GM23248 (cell line): ENCODE measurements at places on chromosomes 7 and 10. TPM values are rescaled to one million over a fixed set of nuclear protein-coding genes. Genes with fewer than 3 reads are reported as not detected.

- H3K27me3 ChIP-seq = no peaks in the 10 kb centered on the region
- 0 out of 2 replicates have a peak, but pooled peaks cover 4% of the 10 kb centered on the region for H3K36me3 ChIP-seq
- peaks cover 46% of the 10 kb centered on the region for H3K4me1 ChIP-seq
- no peak overlapping the region for H3K4me3 ChIP-seq
- no peak overlapping the region for H3K27ac ChIP-seq
Observed at GRCh38 chr10:35445150-35445884, 109.0 kb downstream of the CCNY start.

DNA sequence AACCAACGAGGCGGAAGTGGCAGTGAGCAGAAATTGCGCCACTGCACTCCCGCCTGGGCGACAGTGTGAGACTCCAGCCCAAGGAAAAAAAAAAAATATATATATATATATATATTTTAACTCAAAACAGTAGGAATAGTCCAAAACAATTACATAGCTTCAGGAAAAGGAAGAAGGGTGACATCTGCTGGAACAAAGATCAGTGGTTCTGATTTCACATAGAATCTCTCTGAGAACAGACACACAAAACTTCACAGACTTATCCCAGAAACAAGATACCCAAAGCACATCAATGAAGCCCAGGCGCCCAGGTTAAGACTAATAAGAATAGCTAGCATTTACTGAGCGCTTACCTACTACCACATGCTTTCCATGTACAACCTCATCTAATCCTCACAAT, 45.0 kb downstream of the DNMBP start:
- H3K27me3 ChIP-seq = no peaks in the 10 kb centered on the region
- H3K4me1 ChIP-seq = peaks cover 29% of the 10 kb centered on the region

- H3K27me3 ChIP-seq = no peaks in the 10 kb centered on the region
- no peak overlapping the region for H3K27ac ChIP-seq
- no peak for DNase-seq
- H3K4me3 ChIP-seq = no peak overlapping the region
- no peaks in the 10 kb centered on the region; the same call in 1 of the 2 replicates for H3K4me1 ChIP-seq
- H3K36me3 ChIP-seq = no peaks in the 10 kb centered on the region
Observed at GRCh38 chr10:112039823-112040222, 143.7 kb downstream of the GPAM start.

GRCh38 chr7:117479225-117480054, at the start of gene CFTR:
Gene CFTR (plus strand): TSS chr7:117480025. CDS start chr7:117480095, 70 bp downstream.
- DNase-seq = no peak
- H3K4me3 ChIP-seq = no peak within 1 kb of the TSS
- no peak within 1 kb of the TSS for H3K27ac ChIP-seq
- H3K4me1 ChIP-seq = no peaks in the 10 kb centered on the region; the same call in 1 of the 2 replicates
- H3K36me3 ChIP-seq = no peaks in the 10 kb centered on the region

DNA sequence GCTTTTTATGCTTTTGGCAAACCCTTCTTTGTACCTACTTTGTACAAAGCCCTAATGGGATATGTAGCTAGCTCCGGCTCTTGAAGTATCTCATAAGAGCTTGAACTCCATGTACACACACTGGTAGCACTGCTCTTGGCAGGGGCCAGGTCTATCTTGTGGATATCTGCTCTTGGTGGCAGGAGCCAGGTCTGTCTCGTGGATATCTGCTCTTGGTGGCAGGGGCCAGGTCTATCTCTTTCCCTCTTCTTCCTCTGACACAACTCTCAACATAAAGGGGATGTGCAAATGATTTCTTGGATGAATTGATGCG, 91.9 kb downstream of the WNT2 start:
- DNase-seq = peak; percentile 15
- H3K27ac ChIP-seq = 0 out of 2 replicates have a peak overlapping the region, but pooled peaks have one; percentile 57
- H3K27me3 ChIP-seq = no peaks in the 10 kb centered on the region
- H3K4me3 ChIP-seq = no peak overlapping the region
- peaks cover 21% of the 10 kb centered on the region for H3K4me1 ChIP-seq

Gene ANKRD7
- 1.3 and 1.6 TPM in 2 replicates for polyA plus RNA-seq

Gene SPDYE8
- polyA plus RNA-seq = 0.14 and 0.27 TPM in 2 replicates

Gene HYAL4
- polyA plus RNA-seq = not detected in 2 replicates

Gene NEUROG3
- not detected in 2 replicates for polyA plus RNA-seq
